Left forelimb (tissue), 1 donor: ENCODE measurements at places on chromosomes 3 and 15.

GRCh38 chr3:175274056-175274455, 414.9 kb downstream of the NAALADL2 start:
- DNase-seq, result no peak

GRCh38 chr3:195115600-195116406, 155.2 kb downstream of the XXYLT1 start:
- no peak for DNase-seq

GRCh38 chr3:169478566-169479313, 184.8 kb downstream of the MECOM start:
- DNase-seq, result no peak

- DNase-seq, result no peak
Measured at GRCh38 chr3:25707268-25707926, 42.7 kb upstream of the TOP2B start.

DNA sequence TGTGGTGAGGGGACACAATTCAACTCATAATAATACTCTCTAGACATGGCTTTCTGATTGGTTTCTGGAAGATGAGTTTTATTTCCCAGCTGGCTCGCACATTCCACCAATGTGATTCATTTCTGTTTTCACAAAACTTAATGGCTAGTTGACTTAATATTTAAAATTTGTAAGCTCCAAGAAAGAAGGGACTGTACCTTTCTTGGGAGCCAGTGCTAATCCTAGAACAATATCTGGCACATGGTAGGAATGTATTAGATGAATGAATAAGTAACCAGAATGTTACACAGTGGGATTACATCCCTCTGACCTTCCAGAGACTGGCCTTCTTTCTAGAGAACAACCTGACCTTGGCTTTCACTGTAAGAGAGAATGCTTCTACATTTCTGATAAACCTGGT, 262.8 kb downstream of the RORA start:
- DNase-seq, result no peak

- DNase-seq, result peak; percentile 86
Measured at GRCh38 chr15:101115786-101116680, 135.8 kb downstream of the CHSY1 start.
